PC-9 (cell line): ENCODE measurements at places on chromosomes 1 and 21. TPM values are rescaled to one million over a fixed set of nuclear protein-coding genes. Genes with fewer than 3 reads are reported as not detected.

The CFHR3 gene
- total RNA-seq = 0.28 TPM in 1 of 2 replicates, not detected in the other

The LHX8 gene
- not detected in 2 replicates for total RNA-seq

The DIO1 gene
- total RNA-seq = not detected in 2 replicates

The SHISA4 gene
- 22.4 and 28.6 TPM in 2 replicates for total RNA-seq

The CD101 gene
- total RNA-seq = 0.76 and 1.8 TPM in 2 replicates

The HPDL gene
- total RNA-seq = 10.4 and 12.7 TPM in 2 replicates

The IPP gene
- total RNA-seq = 25.2 and 25.4 TPM in 2 replicates

The EDARADD gene
- total RNA-seq = not detected in 2 replicates

The SPRR2A gene
- total RNA-seq = not detected in 2 replicates

The HORMAD1 gene
- total RNA-seq = not detected in 2 replicates

The WDR26 gene
- total RNA-seq = 76.0 and 88.9 TPM in 2 replicates

The ERICH3 gene
- not detected in 2 replicates for total RNA-seq

The ADCY10 gene
- 0.28 and 0.46 TPM in 2 replicates for total RNA-seq

The DENND1B gene
- total RNA-seq = 12.7 and 14.1 TPM in 2 replicates

The CYP4A22 gene
- total RNA-seq = not detected in 2 replicates

The AADACL4 gene
- total RNA-seq = not detected in 2 replicates

The LORICRIN gene
- total RNA-seq = not detected in 2 replicates

The TSPEAR gene
- not detected in 2 replicates for total RNA-seq

The RYR2 gene
- total RNA-seq = not detected in 2 replicates

The ELAPOR1 gene
- 0.95 and 2.0 TPM in 2 replicates for total RNA-seq

The FUCA1 gene
- 29.0 and 30.9 TPM in 2 replicates for total RNA-seq

The CASQ2 gene
- not detected in 2 replicates for total RNA-seq

The LIN28A gene
- not detected in 2 replicates for total RNA-seq

The PKP1 gene
- total RNA-seq = 0.94 and 1.1 TPM in 2 replicates

The EPHB2 gene
- total RNA-seq = 26.7 and 31.1 TPM in 2 replicates

The SYCP1 gene
- not detected in 2 replicates for total RNA-seq

The MROH7 gene
- 0.45 TPM in 1 of 2 replicates, not detected in the other for total RNA-seq

The ETNK2 gene
- total RNA-seq = 16.3 and 18.3 TPM in 2 replicates

The LYST gene
- total RNA-seq = 13.6 and 14.1 TPM in 2 replicates

The THEM5 gene
- not detected in 2 replicates for total RNA-seq

The LCE3D gene
- not detected in 2 replicates for total RNA-seq

The PODN gene
- not detected in 2 replicates for total RNA-seq

The HNRNPCL2 gene
- total RNA-seq = not detected in 2 replicates

The FAM167B gene
- 1.6 and 2.2 TPM in 2 replicates for total RNA-seq

The HES2 gene
- 2.1 and 4.2 TPM in 2 replicates for total RNA-seq

The SPRR1B gene
- not detected in 2 replicates for total RNA-seq

The PDE9A gene
- total RNA-seq = 8.4 and 9.4 TPM in 2 replicates

The KCNK2 gene
- total RNA-seq = 0.48 and 0.90 TPM in 2 replicates

The IGFN1 gene
- 4.3 TPM in 2 replicates for total RNA-seq

The SHE gene
- not detected in 2 replicates for total RNA-seq

The WDR47 gene
- total RNA-seq = 6.4 and 8.3 TPM in 2 replicates

The TTC39A gene
- total RNA-seq = 7.3 and 10.4 TPM in 2 replicates

The CCDC17 gene
- total RNA-seq = 5.6 and 6.6 TPM in 2 replicates

The FABP3 gene
- total RNA-seq = not detected in 2 replicates

The KCNJ15 gene
- total RNA-seq = not detected in 2 replicates
